Activated CD4-positive, alpha-beta T cell treated with anti-CD3 and anti-CD28 coated beads, Interleukin-2, Interleukin-6, amounts not matched to agents 100 ng/mL and 50 ng/mL, durations not matched to agents 16 hours and 8 hours (primary cell): ENCODE measurements at places on chromosomes 6 and 20.

DNA sequence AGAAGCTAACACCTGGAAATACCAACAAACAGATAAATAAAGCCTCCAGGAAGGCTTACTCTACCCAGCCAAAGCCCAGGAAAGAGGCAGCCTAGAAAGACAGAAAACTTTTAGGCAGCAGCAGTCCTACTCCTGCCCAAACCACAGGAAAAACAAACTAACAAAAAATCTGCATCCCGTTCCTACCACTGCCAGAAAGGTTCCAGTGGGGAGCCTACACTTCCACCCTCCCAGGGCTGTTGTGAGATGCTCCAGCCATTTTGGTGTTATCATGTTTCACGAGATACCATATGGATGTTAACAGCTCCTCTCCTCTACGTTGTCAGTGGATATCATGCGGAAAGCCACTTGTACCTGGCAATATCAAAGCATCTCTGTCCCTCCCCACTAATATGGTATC lies 336.7 kb upstream of the PRND start:
- DNase-seq, result no peak

DNA sequence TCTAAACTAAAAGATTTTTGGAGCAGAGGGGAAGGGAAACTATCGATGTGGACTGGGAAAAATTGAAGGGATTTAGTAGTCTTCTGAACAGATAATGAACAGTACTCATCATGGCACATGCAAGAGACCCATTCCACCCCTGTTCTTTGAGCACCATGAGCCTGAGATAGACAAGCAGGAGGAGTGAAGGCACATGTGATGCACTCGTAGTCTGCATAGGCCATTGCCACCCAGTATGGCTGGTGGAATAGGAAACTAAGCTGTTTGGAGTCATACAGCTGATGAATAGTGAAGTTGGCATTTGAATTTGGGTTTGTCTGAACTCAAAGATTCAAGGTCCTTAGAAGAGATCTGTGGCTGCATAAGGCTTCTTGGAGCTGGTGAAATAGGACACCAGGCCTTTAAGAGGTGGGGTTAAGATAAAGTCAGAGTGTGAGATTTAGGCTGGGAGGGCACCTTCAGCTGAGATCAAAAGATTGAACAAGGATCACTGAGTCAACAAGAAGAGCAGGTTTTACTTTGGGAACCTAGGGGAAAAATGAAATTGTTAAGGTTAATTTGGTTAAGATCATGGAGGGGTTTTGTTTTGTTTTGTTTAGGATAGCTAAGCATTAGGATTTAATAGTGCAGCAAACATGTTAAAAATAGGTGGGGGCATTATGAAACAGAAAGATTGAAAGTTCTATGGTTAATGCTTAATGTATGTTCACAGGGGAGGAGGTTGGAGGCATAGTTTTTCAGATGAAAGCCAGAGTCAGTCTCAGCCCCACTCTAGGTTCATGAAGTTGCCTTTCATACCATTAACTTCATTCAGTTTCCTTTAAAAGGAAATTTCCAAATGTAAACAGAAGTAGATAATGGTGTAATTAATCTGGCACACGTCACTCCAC lies 148.8 kb downstream of the ARID1B start:
- DNase-seq, result no peak

DNA sequence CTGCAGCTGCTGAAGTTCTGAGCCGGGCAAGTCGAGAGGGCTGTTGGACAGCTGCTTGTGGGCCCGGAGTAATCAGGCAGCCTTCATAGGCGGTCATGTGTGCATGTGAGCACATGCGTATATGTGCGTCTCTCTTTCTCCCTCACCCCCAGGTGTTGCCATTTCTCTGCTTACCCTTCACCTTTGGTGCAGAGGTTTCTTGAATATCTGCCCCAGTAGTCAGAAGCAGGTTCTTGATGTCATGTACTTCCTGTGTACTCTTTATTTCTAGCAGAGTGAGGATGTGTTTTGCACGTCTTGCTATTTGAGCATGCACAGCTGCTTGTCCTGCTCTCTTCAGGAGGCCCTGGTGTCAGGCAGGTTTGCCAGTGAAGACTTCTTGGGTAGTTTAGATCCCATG lies 21.2 kb upstream of the MAPK13 start:
- DNase-seq, result no peak

DNA sequence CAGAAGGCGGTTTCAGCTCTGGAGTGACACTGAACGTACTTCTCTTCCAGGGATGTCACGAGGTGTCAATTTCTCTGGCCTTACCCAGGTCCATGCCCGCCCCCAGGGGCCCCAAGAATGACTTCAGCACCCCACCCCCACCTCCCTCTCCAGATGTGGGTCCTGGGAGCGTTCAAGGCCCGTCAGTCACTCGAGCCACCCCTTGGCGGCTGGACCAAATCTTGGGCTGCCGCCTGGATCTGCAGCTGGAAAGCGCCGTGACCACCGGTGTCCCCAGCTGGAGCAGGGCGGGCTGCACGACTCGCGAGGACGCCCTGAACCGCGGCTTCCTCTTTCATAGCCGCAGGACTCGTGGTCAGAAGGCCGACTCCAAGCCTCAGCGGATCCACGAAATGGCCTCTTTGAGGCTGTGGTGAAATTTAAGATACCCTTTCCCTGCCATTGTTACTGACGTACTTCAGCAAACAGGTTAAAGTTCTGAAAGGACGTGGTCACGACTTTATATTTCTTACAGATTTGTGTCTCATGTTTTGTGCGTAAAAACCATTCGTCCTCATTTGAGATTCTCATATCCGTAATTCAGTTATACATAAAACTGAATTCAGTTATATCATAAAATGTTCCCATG lies 29.3 kb downstream of the TRIM38 start:
- DNase-seq, result peak; percentile 46

- peak; percentile 77 for DNase-seq
Measured at GRCh38 chr6:150301846-150302519, 66.8 kb upstream of the IYD start.

DNA sequence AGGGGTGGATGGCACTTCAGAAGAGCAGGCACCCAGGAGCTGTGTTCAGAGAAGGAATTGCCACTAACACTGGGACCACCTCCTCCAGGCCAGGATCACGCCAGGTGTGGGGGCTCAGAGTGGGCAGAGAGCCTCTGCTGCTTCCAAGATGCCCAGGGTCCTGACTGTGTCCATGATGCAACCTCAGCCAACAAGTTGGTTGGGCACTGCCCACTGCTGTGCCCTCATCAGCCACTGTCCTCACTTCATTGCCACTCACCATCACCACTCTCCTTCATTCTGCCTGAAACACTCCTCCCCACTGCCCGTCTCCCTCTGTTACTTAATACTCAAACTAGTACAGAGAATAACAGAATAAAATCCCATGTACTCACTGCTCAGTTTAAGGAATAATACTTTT lies 16.5 kb upstream of the TCF15 start:
- no peak for DNase-seq

GRCh38 chr20:49976542-49976941 lies 6.2 kb upstream of the SNAI1 start:
- DNase-seq, result no peak

DNA sequence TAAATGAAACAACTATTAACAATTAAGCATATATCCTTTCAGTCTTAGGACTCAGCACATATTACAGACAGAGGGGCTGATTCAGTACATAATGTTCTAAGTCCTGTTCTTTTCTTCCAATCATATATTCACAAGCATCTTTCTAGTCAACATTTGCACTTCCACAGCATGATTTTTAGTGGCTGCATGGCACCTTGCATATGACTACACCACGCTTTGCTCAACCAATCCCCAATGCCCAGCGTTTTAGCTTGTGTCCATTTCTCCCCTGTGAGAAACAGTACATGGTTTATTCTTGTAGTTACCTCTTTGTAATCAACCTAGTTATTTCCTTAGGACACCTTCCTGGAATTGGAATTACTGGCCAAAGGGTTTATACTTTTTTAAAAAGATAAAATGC lies 33.2 kb downstream of the AAR2 start:
- no peak for DNase-seq

GRCh38 chr6:11172501-11173327 lies 59.8 kb downstream of the NEDD9 start:
- peak; percentile 77 for DNase-seq

DNA sequence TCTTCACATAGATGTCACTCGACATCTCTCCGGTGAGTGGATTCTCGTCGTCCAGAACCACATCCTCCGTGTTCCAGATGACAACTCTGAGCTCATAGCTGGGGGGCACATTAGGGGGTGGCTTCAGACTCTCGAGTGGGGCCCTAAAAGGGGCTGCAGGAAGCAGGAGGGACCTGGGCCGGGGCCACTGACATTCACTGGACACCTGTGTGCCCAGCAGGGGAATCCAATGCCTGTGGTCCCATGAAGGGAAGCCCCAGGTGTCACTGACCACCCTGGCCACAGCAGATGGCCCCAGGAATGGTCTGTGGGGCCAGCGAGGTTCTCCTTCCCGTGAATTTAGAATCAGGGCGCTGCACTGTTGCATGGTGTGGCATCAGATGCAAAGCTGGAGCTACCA lies 18.7 kb downstream of the ERGIC3 start:
- DNase-seq, result no peak

- DNase-seq, result no peak
Measured at GRCh38 chr6:30913721-30914075, 340 bp upstream of the VARS2 start.

GRCh38 chr20:63265891-63266515 lies 6.6 kb upstream of the ARFGAP1 start:
- no peak for DNase-seq

- no peak for DNase-seq
Measured at GRCh38 chr6:15709651-15710269, 46.9 kb upstream of the DTNBP1 start.

DNA sequence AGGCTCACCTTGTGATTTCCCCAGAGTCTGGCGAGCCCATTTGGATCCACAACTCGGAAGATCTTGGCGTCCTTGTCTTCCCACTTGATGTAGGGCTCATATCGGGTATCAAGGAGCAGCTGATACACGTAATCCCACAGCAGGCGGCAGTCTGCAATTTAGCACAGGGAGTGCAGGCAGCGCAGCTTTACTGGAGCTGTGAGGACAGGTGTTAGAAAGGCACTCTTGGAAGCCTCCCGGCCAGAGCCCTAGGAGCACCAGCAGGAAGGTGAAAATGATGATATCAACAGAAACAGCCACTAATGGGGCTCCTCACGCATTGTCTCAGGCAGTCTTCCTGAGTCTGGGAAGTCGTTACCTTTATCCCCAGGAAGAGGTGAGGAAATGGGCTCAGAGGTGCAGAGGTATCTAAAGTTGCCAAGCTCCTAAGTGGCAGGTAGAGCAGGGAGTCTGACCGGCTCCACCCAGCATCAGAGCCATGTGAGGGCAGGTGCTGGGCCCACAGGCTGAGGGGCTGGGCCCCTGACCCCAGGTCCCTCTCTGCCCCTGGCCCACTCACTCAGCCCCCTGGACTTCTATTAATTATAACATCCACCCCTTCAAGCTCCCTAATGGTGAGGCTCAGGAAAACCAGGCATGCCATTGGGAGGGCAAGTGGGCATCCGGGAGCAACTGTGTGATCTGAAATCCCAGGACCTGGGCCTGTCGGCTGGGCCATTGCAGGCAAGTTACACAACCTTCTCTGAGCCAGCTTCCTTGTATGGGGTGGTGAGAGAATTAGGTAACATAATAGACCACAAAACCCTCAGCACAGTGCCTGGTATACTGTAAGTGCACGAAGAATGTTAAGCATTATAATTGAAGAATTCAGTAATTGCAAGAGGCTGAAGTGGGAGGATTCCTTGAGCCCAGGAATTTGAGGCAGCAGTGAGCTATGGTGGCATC lies 18.3 kb downstream of the ETV7 start:
- no peak for DNase-seq

DNA sequence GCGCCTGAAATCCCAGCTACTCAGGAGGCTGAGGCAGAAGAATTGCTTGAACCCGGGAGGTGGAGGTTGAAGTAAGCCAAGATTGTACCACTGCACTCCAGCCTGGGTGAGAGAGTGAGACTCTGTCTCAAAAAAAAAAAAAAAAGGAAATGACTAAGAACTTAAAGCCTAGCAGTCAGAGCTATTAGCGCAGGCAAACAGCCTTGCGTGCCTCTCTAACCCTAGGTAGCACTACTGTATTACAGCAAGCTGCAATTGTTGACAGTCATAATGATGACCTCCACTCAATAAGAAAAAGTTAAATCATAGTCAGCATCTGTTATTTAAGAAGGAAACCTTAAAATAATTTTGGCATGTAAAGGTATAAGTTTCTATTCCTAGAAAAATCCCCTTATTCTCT lies 14.4 kb downstream of the GSS start:
- no peak for DNase-seq

DNA sequence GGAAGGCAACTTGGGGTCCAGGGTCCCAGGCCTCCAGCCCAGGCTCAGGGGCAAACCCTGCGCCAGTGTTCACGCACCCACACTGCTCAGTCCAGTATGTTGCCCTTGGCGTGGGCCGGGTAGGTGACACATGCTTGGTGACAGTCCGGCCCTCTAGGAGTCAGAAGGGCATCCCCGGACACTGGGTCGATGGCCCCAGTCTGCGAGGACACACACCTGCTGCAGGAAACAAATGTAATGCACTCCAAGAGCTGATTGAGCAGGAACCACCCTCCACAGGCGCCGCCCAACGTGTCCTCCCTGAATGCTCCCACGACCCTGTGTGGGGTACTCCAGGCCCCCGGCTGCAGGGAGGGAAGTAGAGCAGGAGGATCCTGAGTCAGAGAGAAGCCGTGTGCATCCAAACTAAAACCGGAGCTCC lies 160.7 kb downstream of the DLL1 start:
- no peak for DNase-seq

DNA sequence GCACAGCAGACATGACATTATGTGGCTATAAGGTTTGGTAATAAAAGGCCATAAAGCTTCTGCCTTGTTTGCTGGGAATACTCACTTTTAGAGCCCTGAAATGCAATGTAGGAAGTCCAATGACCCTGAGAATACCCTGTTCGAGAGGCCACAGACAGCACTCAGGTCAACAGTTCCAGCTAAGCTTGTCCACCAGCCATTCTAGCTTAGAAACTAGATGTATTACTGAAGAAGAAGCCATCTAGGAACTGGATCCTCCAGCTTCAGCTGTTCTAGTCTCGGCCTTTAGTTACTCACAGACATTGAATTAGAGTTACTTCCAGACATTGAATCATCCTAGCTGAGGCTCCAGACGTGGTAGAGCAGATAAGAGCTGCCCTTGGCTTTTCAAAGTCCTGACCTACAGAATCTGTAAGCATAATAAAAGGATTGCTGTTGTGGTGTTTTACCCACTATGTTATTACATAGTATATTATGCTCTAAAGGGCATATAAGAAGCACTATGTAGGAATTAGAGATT lies 84.9 kb downstream of the MMS22L start:
- DNase-seq, result no peak

GRCh38 chr20:49482621-49483017 lies at the start of gene KCNB1:
Gene KCNB1, minus strand, starts transcription at chr20:49482668. Its CDS starts 188 bp downstream, at chr20:49482480.
- peak; percentile 42 for DNase-seq

- no peak for DNase-seq
Measured at GRCh38 chr6:30687659-30688431, 1.4 kb upstream of the PPP1R18 start.

GRCh38 chr6:116894669-116895068 lies 17.6 kb downstream of the RFX6 start:
- no peak for DNase-seq

- DNase-seq, result peak; percentile 27
Measured at GRCh38 chr6:13681305-13682061, 30.2 kb downstream of the RANBP9 start.

DNA sequence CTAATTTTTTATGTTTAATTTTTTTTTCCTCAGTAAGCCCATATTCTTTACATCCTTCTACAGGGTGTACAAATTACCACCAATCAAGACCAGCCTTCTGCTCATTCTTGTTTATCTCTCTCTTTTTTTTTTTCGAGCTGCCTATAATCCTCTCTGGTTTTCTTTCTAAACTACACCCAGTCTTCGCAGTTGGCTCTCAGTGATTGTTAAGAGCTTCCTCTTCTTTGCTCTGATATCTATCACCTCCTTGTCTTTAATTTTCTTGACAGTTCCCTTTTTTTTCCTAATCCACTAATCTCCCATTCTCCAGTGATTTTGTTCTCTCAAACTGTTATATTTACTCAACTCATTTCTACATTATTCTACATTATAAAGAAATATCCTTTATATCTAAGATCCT lies 38.5 kb upstream of the PTPRK start:
- DNase-seq, result no peak
